ENCODE measurements at places on chromosomes 11 and 22.

GRCh38 chr11:20112291-20113148 lies 47.8 kb downstream of the DBX1 start:
- no peak for DNase-seq

DNA sequence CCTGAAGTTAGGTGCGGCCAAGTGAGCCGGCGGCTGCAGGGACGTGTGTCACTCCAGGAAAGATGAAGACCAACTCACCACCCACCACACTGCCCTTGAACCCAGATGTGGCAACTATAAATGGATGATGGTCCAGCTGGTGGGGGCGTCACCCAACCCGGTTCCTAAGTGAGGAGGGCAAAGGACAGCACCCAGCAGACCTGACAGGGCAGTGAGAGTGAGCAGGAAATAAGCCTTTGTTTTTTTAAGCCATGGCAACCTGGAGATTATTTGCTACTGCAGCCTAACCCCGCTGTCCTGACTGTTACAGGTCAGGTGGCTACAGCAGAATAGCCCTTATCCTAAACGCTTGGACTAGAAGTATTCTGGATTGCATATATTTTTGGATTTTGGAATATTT lies 228.9 kb downstream of the CTTN start:
- no peak for DNase-seq

- no peak for DNase-seq
Measured at GRCh38 chr11:78419327-78419726, 1.7 kb upstream of the GAB2 start.

- DNase-seq = no peak
Measured at GRCh38 chr22:22952531-22953280, 65.1 kb downstream of the IGLL5 start.

DNA sequence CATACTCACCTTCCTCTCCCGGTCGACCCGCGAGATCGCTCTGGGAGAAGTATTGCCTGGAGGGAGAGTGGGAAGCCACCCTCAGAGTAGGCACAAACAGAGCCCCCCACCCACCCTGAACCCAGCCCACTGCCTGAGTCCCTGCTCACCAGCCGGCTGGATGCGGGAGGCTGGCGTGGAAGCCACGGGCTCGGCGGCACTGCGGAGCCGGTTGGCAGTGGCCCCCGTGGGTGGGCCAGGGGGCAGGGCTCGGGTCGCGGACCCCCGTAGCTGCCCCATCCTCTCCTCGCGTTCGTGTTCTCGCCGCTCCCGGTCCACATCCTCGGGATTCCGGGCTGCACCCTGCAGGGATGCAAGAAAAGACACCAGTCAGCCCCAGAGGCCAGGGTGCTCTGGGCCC lies 21.4 kb upstream of the TMEM184B start:
- no peak for DNase-seq

DNA sequence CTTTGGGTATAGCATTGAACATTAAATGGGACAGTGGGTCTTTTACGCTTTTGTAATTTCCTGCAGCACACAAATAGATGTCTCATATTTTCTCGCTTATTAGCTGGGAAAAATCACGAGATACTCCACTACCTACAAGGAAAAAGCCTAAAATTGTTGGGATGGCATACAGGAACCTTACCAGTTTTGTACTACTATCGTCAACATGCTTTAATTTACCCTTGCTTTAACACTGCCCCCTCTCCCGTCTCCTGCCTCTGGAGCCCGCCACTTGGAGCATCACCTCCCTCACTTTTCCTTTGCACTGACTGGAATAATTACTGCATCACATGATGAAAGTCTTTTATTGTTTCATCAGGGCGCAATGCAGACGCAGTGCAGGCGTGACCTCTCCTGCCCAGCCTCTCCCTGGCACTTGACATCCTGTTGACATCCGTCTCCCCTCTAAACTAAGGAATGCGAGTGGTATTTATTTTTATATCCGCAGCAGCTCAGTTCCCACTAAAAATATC lies 1.0 kb upstream of the FNBP4 start:
- DNase-seq = no peak

- no peak for DNase-seq
Measured at GRCh38 chr11:75907906-75908527, 93.0 kb downstream of the UVRAG start.

GRCh38 chr11:8065031-8065430 lies 16.0 kb upstream of the TUB start:
- DNase-seq = no peak

DNA sequence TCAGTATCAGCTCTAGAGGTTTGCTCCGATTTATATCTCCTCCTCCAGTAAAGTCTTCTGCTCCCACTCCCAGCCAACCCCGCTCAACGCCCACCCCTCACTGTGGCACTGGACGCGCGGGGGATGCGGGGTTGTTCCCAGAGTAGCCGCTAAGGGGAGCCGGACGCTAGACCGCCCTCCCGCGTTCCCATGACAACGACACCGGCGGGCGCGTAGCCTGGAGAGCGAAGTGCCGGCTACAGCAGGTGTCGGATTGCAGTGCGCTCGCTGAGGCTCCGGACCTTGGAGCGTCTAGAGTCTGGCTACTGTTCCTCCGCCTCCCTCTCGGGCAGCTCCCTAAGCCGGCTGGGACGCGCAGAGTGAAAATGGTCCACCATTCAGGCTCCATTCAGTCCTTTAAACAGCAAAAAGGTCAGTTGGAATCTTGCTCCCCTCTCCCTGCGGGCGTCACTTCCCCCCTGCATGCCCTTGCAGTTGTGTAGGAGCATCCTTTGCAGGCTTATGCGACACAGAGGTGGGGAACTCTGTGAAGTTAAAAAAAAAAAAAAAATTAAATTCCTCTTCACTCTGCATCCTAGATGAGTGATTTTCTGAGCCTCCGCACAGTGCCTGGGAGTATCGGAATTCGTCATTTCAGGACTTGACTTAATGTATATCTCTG lies at the start of gene ANO3:
TSS of gene ANO3 (plus strand) at position 220 of the 661 bp plus-strand sequence. CDS start at position 366, 146 bp downstream.
- peak; percentile 88 for DNase-seq

DNA sequence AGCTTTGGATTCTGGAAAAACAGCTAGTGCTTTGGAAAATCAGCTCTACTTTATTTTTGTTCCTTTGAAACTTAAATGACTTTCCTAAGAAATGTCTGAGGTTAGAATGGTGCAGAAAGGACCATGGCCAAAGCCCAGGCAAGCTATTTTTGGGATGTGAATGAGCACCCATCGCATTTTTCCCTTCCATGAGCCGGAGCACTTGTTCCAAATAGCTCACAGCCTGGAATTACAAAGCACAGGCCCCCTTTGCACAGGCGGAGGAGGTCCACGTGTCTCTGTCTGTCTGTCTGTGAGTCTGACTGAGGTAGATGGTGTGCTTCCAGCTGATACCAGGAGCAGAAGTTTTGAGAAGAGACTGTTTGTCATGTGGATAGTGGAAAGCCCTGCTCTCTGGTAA lies 50.7 kb downstream of the MICAL2 start:
- DNase-seq = no peak

DNA sequence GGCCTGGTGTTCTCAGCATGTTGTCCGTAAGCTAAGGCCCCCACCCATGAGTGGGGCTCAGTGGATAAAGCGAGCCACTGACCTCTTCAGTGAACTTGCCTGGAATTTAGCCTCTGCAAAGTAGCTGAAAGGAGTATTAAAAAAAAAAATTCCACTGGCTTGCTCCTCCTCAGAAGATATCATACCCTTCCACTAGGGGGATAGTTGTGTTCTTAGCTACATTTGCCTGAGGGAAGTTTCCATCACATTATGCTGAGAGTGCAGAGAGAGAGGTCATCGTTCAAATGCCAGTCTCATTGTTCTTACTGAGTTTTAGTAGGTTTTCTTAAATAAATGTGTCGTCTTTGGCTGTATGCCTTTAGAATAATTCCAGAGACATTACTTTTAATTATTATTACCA lies 879.7 kb downstream of the JRKL start:
- no peak for DNase-seq

GRCh38 chr11:44702889-44703288 lies 23.9 kb upstream of the TSPAN18 start:
- no peak for DNase-seq

DNA sequence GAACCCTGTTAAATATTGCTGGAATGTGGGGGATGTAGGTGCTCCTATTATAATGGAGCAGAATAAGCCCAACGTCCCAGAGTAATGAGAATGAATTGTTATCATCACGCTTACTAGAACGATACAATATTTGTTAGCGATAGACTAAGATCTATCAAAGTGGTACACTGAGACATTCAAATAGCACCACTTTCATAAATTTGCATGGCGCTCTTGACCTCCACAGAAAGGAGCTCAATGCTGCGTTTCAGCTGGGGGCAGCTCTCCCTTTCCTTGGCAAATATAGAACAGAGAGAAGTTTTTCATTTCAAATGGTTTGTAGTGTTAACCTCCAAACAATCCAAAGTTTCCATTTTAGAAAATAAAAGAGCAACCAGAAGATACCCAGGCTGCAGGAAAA lies 38.2 kb upstream of the BLID start:
- no peak for DNase-seq

- no peak for DNase-seq
Measured at GRCh38 chr22:46003271-46004091, 26.5 kb upstream of the WNT7B start.

DNA sequence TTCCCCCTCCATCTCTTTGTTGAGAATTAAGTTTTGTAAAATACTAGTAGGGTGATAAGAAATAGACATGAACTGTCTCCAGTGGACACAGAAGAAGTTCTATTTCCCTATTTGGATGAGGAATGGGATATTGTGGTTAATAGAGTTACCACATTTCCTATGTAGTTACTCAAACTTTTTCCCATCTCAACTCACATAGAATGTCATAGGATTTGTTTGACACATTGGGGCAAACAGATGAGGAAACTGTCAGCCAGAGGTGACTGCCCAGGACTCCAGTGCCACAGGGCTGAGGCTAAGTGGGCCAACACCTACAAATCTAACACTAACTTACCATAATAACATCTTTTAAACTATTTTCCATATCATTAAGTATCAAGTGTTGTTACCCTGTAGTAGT lies 58.3 kb downstream of the CCDC83 start:
- DNase-seq = no peak

- DNase-seq = no peak
Measured at GRCh38 chr11:10208131-10208575, 85.9 kb downstream of the SBF2 start.

GRCh38 chr11:47378010-47378835 lies at the start of gene SPI1:
SPI1 (minus strand) TSS chr11:47378547; CDS start chr11:47378353, 194 bp downstream.
- DNase-seq = no peak

DNA sequence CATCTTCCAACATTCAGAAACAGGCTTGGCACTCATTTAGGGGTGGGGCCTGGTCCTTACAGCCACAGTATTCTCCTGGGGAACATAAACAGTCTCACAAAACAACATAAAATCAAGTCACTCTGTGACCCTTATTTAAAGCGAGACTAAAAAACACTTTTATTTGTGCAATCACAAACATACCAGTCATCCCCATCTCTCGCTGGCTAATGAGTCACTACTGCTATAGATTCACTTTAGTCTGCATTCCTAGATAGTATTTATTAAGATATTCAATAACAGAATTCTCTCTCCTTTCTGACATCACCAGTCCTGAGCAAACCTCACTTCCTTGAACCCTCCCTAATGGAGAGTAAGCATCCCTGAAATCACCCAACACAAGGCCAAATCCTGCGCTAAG lies 68.0 kb downstream of the ZBTB44 start:
- DNase-seq = no peak

DNA sequence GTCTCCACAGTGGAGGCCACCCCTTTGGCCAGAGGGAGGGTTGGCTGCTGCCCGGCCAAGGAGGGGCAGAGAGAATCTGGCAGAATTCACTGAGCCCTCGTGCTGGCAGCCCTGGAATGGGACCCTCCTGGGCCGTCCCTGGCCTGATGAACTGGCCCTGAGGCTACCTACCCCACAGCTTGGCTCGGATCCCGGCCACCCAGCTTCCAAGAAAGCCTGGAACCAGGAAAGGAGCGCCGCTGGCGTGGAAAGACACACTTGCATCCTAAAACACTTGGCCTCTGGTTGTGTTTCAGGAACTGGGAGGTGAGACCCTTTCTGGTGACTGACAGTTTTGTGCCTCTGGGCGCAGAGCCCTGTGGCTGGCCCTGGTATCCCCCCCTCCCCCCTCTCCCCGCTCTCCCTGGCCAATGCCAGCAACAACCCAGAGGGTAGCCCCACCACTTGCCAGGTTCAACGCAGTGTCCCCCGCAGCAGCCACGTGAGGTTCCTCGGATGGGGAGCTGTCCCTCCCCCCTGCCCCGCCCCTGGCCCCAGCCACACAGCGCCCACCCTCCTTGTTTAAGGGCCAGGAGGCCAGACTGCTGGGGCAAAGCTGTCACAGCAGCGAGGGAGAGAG lies 693 bp downstream of the NFAM1 start:
- no peak for DNase-seq

GRCh38 chr11:111523343-111523742 lies 8.8 kb downstream of the HOATZ start:
- no peak for DNase-seq

GRCh38 chr11:57336111-57336666 lies 497 bp upstream of the SSRP1 start:
- no peak for DNase-seq

DNA sequence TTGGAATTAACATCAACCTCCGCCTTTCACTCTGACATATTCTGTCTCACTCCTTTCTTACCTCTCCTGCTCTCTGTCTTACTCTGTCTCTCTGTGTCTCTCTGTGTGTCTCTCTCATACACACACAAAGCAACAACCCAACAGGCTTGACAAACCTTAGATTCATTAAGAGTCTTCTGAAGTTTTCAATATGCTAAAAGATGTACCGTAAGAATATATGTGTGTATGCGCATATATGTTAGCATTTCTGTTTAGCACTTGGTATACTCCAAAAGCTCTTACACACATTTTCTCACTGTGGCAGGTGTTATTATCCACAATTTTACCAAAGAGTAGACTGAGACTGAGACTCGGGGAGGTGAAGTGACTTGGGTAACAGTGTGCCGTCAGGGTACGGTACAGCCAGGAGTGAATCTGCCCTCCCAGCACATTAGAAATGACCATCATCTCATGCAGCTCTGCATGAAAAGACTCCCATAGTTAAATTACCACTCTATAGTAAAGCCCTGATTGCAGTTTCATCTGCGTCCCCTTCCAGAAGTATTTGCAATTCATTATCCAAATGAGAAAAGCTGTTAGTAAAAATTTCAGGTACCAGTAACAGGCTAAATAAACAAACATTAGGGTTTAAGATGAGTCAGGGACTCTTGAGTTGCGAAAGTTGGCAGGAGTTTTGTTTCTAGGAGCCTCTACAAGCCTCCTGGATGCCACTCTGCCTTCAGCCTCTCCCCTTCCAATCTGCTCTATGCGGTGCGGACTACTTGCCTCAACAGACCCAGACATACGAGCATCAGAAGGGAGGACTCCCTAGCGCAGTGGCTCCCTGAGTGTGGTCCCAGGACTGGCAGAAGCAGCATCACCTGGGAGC lies 195.2 kb upstream of the TMEM45B start:
- DNase-seq = no peak

GRCh38 chr22:28799606-28800307 lies 612 bp downstream of the XBP1 start:
- peak; percentile 77 for DNase-seq
